Stimulated activated CD8-positive, alpha-beta memory T cell treated with anti-CD3 and anti-CD28 coated beads, Interleukin-7, amount 100 ng/mL, for 4 hours (primary cell): ENCODE measurements at places on chromosomes 13 and 19.

- DNase-seq: no peak
These were observed 737 bp downstream of the XRCC1 start for GRCh38 chr19:43574424-43575155.

DNA sequence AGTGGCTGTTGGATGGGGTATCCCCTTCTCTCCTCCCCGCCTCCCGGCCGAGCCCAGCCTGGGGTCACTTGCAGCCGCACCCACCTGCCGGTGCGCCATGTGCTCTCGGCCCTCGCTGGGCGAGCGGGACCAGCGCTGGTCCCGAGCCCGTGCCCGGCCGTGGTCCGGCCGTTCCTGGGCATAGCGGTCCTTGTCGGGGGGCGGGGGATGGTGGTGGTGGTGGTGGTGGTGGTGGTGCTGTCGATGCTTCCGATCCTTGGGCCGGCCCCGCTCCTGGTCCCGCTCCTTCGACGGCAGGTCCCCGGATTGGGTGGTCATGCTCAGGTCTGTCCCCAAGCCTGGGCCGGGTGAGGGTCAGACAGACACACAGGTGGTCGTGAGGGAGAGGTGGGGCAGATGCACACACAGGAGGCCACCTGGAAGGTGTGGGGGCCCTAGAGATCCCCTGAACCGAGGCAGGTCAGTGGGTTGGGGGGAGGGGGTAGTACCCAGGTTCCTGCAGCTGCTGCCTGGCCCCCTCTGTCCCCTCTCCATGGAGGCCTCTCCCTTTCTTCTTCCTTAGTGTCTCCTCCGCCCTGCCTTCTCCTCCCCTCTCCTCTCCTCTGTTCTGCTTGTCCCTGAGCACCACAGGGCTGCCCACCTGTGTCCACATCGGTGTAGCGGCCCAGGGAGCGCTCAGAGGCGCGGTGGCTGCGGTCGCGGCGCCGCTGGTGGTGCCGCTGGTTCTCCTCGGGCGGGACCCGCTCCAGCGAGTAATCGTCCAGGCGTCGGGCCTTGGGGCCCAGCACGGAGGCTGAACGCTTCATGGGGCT is 58.7 kb downstream of the IER2 start:
- no peak for DNase-seq

DNA sequence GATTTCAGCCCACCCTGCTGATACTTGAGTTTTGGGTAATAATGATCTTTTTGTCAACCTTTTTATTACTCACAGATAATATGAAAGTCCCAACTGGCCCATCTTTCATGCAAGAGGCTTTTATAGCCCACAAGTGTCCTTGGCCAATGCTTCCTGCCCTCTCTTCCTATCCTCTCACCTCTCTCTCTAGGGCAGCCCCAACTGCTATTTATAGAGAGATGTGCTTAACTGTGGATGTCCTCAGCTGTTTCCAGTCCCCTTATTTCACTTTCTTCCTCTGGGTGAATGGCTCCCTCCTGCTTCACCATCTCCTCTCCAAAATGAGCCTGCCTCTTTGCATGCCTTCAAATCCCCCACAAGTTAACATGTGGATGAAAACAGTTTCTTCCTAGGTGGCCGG is 27.4 kb downstream of the ARHGEF7 start:
- DNase-seq: no peak

- DNase-seq: no peak
These were observed 9.2 kb upstream of the CLIP3 start for GRCh38 chr19:36041831-36042230.

DNA sequence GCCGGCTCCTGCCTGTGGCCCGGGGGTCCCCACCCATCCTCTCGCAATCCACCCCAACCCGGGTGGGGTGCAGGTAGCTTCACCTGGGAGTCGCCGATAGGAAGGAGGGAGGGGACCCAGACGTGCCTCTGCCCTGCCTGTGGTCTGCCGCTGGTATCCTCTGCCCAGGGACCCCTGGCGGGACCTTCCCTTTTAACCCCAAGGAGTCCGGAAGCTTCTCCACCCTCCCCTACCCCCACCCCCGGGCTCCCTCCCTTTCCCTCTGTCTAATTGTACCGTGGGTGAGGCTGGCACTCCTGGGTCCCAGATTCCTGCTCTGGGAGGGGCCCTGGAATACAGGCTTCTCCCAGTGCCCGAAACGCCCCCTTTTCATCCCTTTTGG is at the start of gene KLK10:
Gene KLK10, minus strand, starts transcription at position 166 of the 382 bp plus-strand sequence. CDS start 579 bp downstream, outside the sequence.
- no peak for DNase-seq

- no peak for DNase-seq
These were observed 186.9 kb upstream of the IRS2 start for GRCh38 chr13:109973279-109973678.

- DNase-seq: no peak
These were observed 501.5 kb downstream of the UQCRFS1 start for GRCh38 chr19:28711411-28711810.
